ENCODE measurements at places on chromosomes 16 and 17.

DNA sequence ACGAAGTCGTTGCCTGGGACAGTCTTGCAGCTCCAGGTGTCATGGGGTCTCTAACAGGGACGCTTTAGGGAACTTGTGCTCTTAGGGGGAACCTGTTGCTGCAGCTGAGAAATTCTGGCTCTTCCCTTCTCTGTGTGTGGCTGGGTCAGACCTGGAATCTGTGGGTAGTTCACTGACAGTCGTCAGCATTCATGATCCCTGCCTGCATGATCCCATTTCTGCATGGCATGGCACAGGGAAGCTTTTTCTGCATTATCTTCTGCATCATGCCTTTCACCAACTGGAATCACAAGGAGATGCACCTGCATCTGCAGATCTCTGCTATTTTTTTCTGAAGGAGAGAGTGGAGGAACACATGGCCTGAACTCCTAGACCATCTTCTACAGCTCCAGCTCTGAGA, 85.6 kb downstream of the SOX9 start:
- no peak for DNase-seq

GRCh38 chr16:2981899-2982250, 1.6 kb upstream of the PKMYT1 start:
- no peak for DNase-seq

- no peak for DNase-seq
Observed at GRCh38 chr16:75460446-75460845, 4.0 kb downstream of the TMEM170A start.

GRCh38 chr17:57402681-57403180, 146.4 kb downstream of the MSI2 start:
- no peak for DNase-seq

GRCh38 chr17:68592682-68593641, 8.2 kb downstream of the FAM20A start:
- DNase-seq, result no peak

GRCh38 chr17:71919186-71919585, 201.6 kb upstream of the SOX9 start:
- DNase-seq, result no peak

GRCh38 chr17:46930051-46930450, 7.1 kb downstream of the GOSR2 start:
- no peak for DNase-seq

- no peak for DNase-seq
Observed at GRCh38 chr17:17979778-17980177, 7.1 kb downstream of the DRC3 start.

GRCh38 chr17:384622-385177, 32.1 kb upstream of the RPH3AL start:
- DNase-seq, result no peak

DNA sequence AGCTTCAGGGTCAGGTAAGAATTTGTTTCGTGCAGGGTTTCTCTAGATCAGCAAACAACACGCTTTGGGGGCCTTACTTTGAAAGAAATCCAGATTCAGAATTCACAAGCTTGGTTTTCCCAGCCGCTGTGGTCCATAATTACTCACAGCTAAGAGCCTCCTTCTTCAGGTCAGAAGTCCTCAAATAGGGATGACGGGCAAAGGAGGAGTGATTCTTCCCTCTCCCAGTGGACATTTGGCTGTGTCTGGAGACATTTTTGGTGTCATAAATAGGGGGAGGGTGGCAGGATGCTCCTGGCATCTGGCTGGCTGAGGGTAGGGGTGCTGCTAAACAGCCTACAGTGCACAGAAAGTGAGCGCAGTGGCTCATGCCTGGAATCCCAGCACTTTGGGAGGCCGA, 48.6 kb upstream of the USP7 start:
- no peak for DNase-seq

GRCh38 chr17:58556833-58557250, 42.4 kb upstream of the MTMR4 start:
- DNase-seq, result no peak

DNA sequence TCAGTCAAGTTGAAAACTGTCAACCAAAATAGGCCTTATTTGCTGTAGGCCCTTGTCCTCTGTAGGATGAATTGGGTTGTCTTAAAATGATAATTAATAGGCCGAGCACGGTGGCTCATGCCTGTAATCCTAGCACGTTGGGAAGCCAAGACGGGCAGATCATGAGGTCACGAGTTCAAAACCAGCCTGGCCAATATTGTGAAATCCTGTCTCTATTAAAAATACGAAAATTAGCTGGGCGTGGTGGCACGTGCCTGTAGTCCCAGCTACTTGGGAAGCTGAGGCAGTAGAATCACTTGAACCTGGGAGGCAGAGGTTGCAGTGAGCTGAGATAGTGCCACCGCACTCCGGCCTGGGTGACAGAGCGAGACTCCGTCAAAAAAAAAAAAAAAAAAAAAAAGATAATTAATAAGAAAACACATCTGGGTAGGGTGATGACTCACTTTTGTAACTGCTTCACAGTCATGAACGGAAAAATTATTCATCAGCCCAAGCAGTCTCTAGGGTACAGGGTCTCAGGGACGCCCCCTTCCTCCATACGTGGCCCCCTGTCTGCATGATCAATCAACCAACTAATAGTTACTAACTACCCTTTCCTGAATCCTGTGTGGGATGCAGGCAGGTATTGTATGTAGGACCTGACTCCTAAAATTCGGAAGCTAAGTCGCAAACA, 137.0 kb upstream of the RCVRN start:
- DNase-seq, result no peak

DNA sequence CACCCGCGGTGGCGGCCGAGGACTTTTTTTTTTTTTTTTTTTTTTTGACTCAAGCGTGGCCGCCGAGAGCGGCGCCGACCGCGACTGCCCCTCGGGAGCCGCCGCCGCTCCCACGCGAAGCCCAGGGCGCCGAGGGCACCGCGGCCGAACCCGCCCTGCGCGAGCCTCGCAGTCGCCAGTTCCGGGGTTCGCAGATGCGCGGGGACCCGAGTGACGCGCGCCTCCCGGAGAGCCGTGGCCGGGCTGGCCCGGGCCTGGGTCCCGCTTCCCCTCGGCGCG, 1.1 kb downstream of the METRNL start:
- DNase-seq, result no peak

GRCh38 chr17:66549311-66549704, 246.9 kb downstream of the PRKCA start:
- no peak for DNase-seq

DNA sequence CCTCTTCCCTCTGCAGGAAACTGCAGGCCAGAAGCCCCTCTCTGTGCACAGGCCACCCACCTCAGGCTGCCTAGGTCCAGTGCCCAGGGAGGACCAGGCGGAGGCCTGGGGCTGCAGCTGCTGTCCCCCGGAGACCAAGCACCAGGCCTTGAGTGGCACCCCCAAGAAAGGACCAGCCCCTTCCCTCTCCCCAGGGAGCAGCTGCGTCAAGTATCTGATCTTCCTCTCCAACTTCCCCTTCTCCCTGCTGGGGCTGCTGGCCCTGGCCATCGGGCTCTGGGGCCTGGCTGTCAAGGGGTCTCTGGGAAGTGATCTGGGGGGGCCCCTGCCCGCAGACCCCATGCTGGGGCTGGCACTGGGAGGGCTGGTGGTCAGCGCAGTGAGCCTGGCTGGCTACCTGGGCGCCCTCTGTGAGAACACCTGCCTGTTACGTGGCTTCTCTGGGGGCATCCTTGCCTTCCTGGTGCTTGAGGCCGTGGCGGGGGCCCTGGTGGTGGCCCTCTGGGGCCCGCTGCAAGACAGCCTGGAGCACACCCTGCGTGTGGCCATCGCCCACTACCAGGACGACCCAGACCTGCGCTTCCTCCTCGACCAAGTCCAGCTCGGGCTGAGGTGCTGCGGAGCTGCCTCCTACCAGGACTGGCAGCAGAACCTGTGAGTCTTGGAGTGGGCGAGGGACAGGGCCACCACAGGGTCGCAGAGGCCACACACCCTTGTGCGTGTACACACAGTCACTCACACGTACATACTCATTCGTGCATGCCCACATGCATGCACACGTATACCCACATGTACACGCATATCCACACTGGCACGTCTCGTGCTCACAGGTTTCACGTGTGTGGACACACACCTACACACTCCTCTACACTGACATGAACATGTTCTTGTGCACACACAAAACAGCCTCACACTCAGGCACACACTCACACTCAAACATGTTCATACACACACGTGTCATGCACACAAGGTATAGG, 8.3 kb downstream of the TSPAN10 start:
- no peak for DNase-seq

- no peak for DNase-seq
Observed at GRCh38 chr16:6861815-6862477, 470.7 kb upstream of the RBFOX1 start.

DNA sequence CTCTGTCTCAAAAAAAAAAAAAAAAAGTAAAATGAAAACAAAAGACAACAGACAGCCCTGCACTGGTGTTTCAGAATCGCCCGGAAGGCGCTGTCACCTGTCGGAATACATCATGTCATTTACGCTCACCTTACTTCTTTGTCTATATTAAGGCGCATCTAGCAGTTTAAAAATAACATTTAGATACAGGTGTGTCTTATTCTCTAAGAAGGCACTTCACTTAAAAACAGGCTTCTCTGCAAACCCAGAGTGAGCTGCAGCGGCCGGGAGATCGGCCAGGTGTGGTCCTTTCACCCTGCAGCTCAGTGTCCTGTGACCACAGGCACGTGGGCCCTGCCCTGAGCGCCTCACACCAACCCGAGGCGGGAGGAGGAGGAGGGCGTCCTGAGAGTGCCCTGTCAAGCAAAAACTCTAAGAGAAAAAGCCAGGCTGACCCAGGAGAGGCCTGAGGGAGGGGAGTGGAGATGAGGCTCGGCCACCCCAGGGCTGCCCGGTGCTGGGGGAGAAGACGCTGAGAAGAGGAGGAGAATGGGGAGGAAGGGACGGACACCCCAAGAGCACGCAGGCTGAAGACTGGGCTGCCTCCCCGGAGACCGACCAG, 3.3 kb upstream of the LMF1 start:
- DNase-seq, result no peak

- DNase-seq, result no peak
Observed at GRCh38 chr17:37702598-37702997, 42.3 kb downstream of the HNF1B start.

DNA sequence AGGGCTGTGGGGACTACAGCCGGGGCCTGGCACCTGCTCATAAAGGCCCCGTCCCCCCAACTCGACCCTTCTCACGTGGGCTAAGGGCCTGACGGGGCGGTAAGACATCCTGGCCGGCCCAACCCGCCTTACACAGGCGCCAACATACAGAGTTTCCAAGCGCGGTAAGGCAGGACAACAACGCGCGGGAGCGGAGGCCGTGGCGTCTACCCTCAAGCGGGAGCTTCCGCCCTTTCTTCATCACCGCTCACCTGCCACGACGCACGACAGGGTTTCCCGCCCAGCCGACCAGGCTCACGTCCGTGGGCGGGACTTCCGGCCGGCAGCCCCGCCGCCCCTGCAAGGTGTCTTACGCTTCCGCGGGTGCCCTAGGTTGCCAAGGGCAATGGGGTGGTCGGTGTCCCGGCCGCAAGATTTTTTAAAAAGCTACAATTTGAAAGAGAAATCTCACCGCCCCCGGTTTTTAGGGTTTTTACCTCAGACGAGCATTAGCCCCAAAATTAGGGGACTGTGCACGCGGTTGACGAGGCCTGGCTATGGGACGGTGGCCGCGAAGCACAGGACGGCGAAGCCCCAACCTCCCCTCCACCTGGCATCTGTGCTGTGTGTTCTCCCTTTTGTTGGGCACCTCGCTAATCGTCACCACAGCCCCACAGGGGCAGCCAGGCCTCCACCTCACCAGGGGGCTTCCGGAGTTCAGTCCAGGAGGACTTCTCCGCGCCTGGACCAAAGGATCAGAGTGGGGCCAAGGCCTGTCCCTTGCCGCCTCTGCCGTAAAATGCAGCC, at the start of gene TERB1:
TSS of gene TERB1 (minus strand) at position 265 of the 786 bp plus-strand sequence. CDS start 4,786 bp downstream, outside the sequence.
- DNase-seq, result no peak

DNA sequence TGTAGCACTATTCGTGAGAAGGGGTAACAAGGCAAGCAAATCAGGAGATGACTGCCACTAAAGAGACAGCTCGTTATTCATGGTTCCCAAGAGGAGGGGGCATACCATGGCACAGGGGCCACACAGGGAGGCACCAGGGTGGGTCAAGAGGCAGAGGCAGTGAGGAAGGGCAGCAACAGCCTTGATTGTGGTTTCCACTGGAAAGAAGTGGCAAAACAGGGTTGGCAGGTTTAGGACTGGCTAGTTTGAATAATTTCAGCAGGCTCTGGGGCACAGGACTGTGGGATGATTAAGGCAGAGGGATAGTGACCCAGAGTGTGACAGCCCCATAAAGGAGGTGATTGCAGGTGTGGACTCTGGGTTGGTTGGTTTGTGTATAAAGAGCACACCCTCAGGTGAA, 188.9 kb downstream of the CBLN1 start:
- DNase-seq, result no peak

DNA sequence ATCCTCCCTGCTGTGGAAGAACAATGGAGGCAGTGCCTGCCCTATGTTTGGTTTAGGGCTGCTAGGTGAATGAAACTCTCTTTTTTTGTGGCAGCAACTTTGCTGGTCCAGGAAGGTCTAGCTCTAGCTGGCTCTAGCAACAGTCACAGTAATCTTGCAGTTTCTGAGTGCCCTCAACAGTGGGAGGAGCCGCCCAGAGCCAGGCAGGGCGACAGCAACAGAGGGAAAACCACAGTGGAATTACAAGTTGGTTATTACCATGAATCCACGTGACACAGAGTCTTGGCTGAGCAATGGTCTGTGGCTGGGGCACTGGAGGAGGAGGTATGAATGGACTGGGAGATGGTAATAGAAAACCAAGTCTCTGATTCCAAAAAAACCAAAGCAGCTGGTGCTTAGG, 10.3 kb downstream of the HSPB9 start:
- DNase-seq, result no peak

DNA sequence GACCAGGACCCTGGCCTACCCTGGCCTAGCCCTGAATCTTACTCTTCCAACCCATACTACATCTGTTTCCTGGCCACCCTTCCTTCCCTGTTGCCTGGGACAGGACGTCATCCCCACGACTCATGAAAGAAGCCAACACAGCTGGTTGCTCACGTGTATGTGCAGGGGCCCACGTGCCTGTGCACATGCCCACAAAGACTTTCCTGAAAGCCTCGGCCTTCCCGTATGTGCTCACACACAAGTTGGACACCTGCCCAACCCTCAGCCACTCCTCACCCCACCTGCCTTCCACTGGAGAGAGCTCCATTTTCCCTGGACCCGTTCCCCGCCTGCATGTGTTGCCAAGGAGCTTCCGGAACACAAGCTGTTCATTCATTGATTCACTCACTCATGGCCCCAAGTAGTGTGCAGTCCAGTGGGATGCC, 7.0 kb downstream of the PLXDC1 start:
- DNase-seq, result no peak

GRCh38 chr16:29963021-29963743, 1.3 kb downstream of the TMEM219 start:
- no peak for DNase-seq
